Breast epithelium (tissue), 4 donors: ENCODE measurements at places on chromosomes 2 and 18.

GRCh38 chr18:6401687-6402086 is 13.0 kb downstream of the L3MBTL4 start:
- H3K27ac ChIP-seq = no peak overlapping the region
- no peaks in the 10 kb centered on the region for H3K4me1 ChIP-seq
- H3K36me3 ChIP-seq = no peaks in the 10 kb centered on the region
- no peaks in the 10 kb centered on the region for H3K27me3 ChIP-seq

DNA sequence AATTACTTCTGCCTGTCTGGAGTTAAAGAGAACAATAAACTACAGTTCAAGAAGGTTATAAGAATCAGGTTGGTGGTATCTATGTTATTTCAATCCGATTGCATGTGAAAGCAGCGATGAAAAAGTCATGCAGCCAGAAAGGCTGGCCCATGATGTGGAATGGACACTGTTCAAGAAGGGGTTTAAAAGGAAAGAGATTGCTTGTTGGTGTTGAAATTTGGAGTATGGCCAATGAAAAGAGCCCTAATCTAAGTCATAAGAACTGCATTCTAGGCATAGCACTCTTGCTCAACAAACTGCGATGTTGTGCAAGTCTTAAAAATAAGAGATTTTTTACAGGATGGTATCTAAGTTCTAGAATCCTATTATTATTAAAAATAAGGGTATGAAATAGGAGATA is 61.3 kb downstream of the EFEMP1 start:
- no peaks in the 10 kb centered on the region for H3K36me3 ChIP-seq
- H3K4me3 ChIP-seq = no peak overlapping the region

GRCh38 chr2:215435280-215435869 is 493 bp downstream of the FN1 start:
- no peaks in the 10 kb centered on the region for H3K36me3 ChIP-seq
- H3K27me3 ChIP-seq = no peaks in the 10 kb centered on the region
- H3K4me1 ChIP-seq = no peaks in the 10 kb centered on the region
- no peak for DNase-seq
- H3K4me3 ChIP-seq = peak overlapping the region; percentile 53
- H3K27ac ChIP-seq = peak overlapping the region; percentile 75

DNA sequence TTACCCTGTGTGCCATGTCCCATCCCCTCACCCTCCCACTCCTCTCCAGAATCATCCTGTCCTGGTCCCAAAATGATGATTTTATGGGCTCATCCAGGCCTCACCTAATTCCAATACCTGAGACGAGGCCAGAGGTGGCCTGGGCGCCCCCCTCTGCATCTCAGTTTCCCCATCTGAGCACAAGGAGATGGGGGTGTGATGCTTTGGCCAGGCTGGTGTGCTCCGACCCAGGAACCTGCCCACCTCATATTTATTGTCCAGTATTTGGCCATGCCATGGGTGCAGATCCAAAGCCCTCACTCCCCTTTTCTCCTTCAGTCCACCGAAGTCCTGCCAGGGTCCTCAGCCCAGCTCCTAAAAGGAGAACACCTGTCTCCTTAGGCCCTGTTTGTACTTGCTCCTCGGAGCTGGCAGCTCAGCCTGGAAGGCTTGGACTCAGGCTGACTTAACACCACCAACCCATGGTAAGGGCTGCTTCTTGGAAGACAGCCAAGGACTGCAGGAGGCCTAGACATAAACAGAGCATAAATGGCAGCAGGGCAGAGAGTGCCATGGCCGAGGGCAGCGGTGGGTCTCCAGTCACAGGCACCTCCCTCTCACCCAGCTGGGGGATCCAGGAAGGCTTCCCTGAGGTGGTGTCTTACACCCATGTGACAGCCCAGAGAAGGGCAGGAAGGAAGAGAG is 3.6 kb downstream of the TEX51 start:
- H3K4me1 ChIP-seq = no peaks in the 10 kb centered on the region
- no peaks in the 10 kb centered on the region for H3K36me3 ChIP-seq
- no peak overlapping the region for H3K4me3 ChIP-seq
- DNase-seq = peak; percentile 9

DNA sequence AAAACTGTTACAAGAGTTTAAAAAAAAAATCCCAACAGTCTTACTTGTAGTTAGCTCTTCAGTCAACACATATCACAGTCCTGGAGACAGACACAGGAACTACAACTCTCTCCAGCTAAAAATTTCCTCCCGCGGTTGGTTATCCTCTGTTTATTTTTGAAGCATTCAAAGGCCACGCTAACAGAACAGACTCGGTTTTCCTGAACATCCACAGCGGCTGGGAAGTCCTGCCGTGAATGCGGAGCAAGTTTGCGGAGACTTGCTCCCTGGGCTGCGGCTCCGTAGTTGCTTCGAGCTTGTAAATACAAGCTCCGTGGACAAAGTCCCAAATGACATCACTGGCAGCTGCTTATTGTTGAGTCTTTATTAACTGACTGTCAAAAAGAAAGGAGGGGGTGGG is at the start of gene NCKAP5:
TSS of gene NCKAP5 (minus strand) at position 292 of the 400 bp plus-strand sequence. CDS start 50,937 bp downstream, outside the sequence.
- no peaks in the 10 kb centered on the region for H3K36me3 ChIP-seq
- no peaks in the 10 kb centered on the region for H3K27me3 ChIP-seq
- peak within 1 kb of the TSS; percentile 13 for H3K4me3 ChIP-seq
- peak; percentile 53 for DNase-seq

GRCh38 chr18:7524786-7525185 is 42.3 kb upstream of the PTPRM start:
- DNase-seq = no peak
- H3K4me1 ChIP-seq = no peaks in the 10 kb centered on the region
- H3K27ac ChIP-seq = peak overlapping the region; percentile 25
- H3K4me3 ChIP-seq = no peak overlapping the region

DNA sequence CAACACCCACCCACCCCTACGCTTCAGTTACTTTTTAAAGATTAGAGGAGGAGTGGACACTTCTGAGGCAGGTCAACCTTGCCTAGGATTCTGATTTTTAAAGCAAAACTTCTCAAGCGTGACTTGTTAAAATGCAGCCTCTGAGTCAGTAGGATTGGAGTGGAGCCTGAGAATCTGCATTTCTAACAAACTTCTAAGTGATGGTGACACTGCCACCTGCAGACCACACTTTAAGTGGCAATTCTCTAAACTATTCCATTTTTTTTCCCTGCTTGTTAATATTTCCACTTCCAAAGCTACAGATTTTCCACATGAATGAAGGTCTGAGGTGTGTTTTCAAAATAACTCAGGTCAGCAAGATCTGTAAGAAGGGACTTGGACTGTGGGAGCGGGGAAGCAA is 171.1 kb upstream of the CCDC150 start:
- no peaks in the 10 kb centered on the region for H3K36me3 ChIP-seq
- H3K27me3 ChIP-seq = no peaks in the 10 kb centered on the region
- H3K4me1 ChIP-seq = no peaks in the 10 kb centered on the region
- H3K27ac ChIP-seq = no peak overlapping the region
- H3K4me3 ChIP-seq = no peak overlapping the region
- no peak for DNase-seq

DNA sequence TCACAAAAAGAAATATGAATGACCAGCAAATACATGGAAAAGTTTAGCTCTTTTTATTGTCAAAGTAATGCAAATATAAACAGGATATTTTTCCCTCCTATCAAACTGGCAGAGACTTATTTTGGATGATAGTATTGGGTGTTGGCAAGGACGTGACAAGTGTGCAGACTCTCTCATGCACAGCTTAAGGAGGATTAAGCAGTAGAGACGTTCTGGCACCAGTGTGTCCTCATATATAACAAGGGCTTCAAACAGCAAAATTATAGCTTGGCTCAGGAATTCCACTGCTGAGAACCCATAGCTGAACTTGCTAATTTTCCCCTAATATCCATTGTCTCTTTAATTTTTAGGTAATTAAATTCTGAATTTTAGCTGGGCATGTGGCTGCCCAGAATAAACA is 114.4 kb downstream of the FAM124B start:
- DNase-seq = no peak
- H3K27me3 ChIP-seq = no peaks in the 10 kb centered on the region
- H3K27ac ChIP-seq = no peak overlapping the region
- no peak overlapping the region for H3K4me3 ChIP-seq
- no peaks in the 10 kb centered on the region for H3K4me1 ChIP-seq

DNA sequence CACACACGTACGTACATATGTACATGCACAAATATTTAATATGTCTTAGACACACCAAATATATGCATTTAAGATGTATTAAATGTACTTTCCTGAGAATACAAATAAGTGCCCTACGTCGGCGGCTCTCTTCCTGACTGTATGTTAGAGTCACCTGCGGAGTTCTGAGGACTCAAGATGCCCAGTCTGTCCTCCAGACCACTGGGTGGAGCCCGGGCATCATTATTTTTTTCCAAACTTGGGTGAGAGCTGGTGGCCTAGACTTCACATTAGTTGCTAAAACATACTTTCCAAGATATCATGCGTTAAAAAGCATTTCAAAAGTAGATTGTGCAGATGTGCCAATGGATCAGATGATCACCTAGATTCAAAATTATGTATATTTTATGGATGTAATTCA is 2.9 kb downstream of the IL18R1 start:
- H3K27ac ChIP-seq = no peak overlapping the region
- no peak overlapping the region for H3K4me3 ChIP-seq
- no peaks in the 10 kb centered on the region for H3K36me3 ChIP-seq
- no peaks in the 10 kb centered on the region for H3K4me1 ChIP-seq

DNA sequence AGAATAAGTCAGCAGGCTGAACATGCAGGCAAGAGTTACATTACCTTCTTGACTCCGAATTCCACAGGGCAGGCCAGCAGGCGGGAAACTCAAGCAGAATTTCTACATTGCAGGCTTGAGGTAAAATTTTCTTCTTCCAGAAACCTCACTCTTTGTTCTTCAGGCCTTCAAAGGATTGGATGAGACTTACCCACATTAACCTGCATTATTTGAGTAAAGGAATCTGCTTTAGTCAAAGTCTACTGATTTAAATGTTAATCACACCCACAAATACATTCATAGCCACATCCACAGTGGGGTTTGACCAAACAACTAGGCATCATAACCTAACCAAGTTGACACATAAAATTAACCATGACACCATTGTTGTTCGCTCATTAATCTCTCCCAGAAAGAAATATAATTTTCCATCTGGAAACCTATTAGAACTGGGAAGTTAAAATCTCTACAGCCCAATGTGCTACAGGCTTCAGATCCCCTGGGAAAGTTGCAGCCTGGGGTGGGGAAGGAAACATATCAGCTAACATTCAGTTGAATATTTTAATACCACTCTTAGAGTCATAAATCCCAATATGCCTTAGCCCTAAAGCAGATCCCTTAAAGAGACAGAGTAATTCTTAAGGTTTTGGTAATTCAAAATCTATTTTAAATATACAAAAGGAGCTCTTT is 468.2 kb upstream of the TNP1 start:
- H3K4me1 ChIP-seq = peaks cover 7% of the 10 kb centered on the region
- H3K27ac ChIP-seq = no peak overlapping the region
- H3K4me3 ChIP-seq = no peak overlapping the region
- DNase-seq = no peak
- no peaks in the 10 kb centered on the region for H3K36me3 ChIP-seq

GRCh38 chr2:180655393-180655792 is 325.0 kb upstream of the UBE2E3 start:
- no peak overlapping the region for H3K27ac ChIP-seq
- no peaks in the 10 kb centered on the region for H3K36me3 ChIP-seq
- no peak for DNase-seq
- no peaks in the 10 kb centered on the region for H3K4me1 ChIP-seq

DNA sequence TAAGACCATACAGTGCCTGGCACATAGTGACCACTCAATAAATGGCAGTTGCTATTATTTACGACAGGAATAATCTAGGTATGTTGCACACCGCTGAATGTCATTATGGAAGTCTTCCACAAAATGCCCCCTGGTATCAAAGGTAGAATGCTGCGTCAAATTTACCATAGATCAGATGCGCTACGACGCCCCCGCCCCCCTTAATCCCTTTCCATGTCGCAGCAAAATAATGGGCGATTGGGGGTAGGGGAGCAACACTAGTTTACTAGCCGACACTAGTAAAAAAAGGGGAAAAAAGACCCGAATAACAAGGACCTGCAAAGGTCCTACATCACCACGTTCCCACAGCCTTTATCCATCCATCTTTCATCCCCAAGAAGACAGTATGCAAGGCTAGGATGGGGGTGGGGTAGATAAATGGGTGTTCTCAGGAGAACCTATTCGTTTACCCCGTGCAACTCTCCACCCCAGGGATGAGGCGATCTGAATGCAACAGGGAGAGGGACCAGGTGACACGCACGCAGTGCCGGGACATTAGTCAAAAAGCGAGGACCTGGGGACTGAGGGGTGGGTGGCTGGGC is 455 bp downstream of the PREPL start:
- H3K36me3 ChIP-seq = no peaks in the 10 kb centered on the region
- H3K4me3 ChIP-seq = peak overlapping the region; percentile 89
- DNase-seq = peak; percentile 30
- no peaks in the 10 kb centered on the region for H3K27me3 ChIP-seq
- H3K27ac ChIP-seq = peak overlapping the region; percentile 99
- peaks cover 15% of the 10 kb centered on the region for H3K4me1 ChIP-seq
